Spinal cord (tissue), 10 donors: ENCODE measurements at places on chromosomes 6 and 20.
A peak's percentile ranks its signal among the peaks of the same experiment; 100 is the strongest.

GRCh38 chr6:35454391-35455110 is 2.4 kb downstream of the FANCE start:
- DNase-seq: no peak
- H3K27ac ChIP-seq: no peak overlapping the region
- H3K36me3 ChIP-seq: peaks cover 36% of the 10 kb centered on the region
- H3K27me3 ChIP-seq: no peaks in the 10 kb centered on the region
- no peak overlapping the region for H3K4me3 ChIP-seq

DNA sequence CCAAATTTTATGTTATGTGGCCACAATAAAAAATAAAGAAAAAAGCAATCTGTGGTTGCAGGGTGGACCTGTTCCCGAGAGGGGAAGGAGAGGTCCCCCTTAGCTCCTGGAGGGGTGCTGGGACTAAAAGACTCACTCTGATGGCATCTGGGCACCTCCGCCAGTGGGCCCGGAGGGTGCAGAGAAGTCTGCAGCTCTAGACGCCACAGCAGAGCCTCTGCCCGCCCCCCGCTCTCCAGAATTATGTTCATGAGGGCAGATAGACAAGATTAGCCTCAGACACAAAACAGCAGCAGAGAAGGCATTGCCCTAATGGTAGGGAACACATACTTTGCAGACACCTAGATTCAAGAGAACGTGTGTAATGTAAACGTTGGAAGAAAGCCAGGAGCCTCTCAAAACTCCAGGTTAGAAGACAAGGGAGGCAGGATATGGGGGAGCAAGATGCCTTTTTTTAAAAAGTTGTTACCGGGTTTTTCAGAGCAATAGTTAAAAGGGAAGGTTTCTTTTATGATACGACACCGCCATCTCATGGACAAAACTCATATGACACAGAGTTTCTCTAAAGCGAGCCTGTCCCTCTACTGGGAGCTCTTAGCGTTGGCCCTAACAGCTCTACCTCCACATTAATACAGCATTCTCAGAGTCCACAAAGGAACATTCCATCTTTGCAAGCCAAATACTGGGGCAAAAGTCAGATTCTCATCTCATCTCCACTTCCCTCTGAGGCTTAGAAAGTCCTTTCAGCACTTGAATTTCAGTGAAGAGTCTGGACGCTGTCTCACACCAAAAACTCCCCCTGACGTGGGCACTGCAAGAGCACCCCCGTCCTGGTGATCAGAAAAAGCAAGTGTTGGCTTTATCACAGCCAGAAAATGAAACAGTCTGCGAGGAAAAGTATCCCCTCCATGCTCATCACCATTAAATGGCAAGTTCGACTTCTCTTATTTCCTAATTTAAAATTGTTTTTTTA is 47.2 kb downstream of the FOXF2 start:
- H3K4me3 ChIP-seq: no peak overlapping the region
- H3K27me3 ChIP-seq: peaks cover 2% of the 10 kb centered on the region
- peak; percentile 89 for DNase-seq
- H3K36me3 ChIP-seq: no peaks in the 10 kb centered on the region
- H3K27ac ChIP-seq: no peak overlapping the region
- peaks cover 3% of the 10 kb centered on the region for H3K4me1 ChIP-seq

GRCh38 chr6:128335963-128336362 is 184.4 kb downstream of the PTPRK start:
- no peaks in the 10 kb centered on the region for H3K4me1 ChIP-seq
- no peak for DNase-seq
- H3K27me3 ChIP-seq: no peaks in the 10 kb centered on the region
- H3K4me3 ChIP-seq: no peak overlapping the region
- H3K36me3 ChIP-seq: no peaks in the 10 kb centered on the region
- no peak overlapping the region for H3K27ac ChIP-seq

GRCh38 chr6:134400941-134401340 is 83.0 kb upstream of the SGK1 start:
- no peak overlapping the region for H3K4me3 ChIP-seq
- H3K4me1 ChIP-seq: no peaks in the 10 kb centered on the region
- H3K27ac ChIP-seq: no peak overlapping the region
- H3K36me3 ChIP-seq: no peaks in the 10 kb centered on the region

GRCh38 chr6:37083243-37084138 is 78.0 kb downstream of the FGD2 start:
- H3K27me3 ChIP-seq: no peaks in the 10 kb centered on the region
- H3K27ac ChIP-seq: no peak overlapping the region
- H3K4me1 ChIP-seq: peaks cover 2% of the 10 kb centered on the region
- H3K36me3 ChIP-seq: no peaks in the 10 kb centered on the region
- H3K4me3 ChIP-seq: no peak overlapping the region

DNA sequence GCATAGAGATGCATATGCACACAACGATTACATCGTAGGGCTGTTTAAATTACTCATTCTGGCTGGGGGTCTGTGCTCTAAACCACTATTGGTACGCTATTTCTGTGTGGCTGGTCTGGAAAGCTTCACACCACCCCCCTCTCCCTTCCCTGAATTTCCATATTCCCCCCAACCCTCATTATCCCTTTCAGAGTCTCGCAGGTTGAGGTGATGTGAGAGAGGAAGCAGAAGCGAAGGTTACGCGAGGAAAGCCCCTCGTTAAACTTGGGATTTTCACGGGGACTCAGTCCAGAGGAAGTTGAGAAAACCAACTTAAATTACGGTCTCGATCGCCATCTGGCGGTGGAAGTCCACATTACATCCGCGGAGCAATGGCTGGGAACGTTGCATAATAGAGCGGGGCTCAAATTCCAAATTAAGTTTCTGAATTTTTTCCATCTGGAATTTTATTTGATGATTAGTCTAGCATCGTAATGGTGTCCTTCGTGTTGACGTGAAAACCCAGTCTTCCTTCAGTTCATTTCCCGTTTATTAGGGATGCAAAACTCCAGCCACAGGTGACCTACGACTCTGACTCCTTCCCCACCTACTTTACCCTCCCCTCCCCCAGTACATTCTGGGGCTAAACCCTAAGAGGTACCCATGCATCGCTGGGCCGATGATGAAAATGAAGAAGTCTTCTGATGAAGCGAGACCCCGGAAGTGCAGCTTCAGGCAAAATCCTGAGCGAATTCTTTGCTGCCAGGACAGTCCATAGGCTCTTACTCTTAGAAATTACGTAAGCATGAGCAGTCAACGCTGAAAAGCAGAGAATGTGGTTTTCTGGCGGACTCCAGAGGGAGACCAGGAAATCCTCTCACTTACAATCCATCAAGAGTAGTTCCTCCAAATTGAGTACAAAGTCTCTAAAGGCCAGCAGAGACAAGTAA is 19.7 kb downstream of the HLA-DOB start:
- H3K27ac ChIP-seq: no peak overlapping the region
- peak; percentile 91 for DNase-seq
- no peak overlapping the region for H3K4me3 ChIP-seq

DNA sequence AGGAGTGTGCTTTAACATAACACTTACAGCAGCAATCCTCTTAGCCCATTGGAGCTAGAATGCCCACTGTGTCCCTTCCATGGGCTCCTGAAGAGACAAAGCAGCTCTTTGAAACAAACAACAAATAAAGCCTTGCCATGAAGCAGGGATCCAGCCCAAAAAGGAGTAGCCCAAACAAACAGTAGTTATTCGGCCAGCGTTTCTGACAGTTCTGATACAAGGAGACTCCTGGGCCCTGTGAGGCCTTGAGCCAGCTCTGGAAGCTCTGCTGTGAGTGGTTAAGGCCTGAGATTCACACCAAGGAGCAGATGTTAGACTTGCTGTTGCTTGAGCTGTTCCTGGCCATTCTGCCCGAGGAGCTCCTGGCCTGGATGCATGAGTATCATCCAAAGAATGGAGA is 16.9 kb upstream of the ZSCAN16 start:
- H3K27me3 ChIP-seq: no peaks in the 10 kb centered on the region
- no peaks in the 10 kb centered on the region for H3K36me3 ChIP-seq
- H3K4me3 ChIP-seq: no peak overlapping the region
- no peak overlapping the region for H3K27ac ChIP-seq
- no peak for DNase-seq

- no peaks in the 10 kb centered on the region for H3K36me3 ChIP-seq
- no peaks in the 10 kb centered on the region for H3K27me3 ChIP-seq
- no peak overlapping the region for H3K27ac ChIP-seq
- no peak for DNase-seq
- H3K4me3 ChIP-seq: no peak overlapping the region
These were observed 217.9 kb downstream of the PLCB4 start for GRCh38 chr20:9286501-9287461.

DNA sequence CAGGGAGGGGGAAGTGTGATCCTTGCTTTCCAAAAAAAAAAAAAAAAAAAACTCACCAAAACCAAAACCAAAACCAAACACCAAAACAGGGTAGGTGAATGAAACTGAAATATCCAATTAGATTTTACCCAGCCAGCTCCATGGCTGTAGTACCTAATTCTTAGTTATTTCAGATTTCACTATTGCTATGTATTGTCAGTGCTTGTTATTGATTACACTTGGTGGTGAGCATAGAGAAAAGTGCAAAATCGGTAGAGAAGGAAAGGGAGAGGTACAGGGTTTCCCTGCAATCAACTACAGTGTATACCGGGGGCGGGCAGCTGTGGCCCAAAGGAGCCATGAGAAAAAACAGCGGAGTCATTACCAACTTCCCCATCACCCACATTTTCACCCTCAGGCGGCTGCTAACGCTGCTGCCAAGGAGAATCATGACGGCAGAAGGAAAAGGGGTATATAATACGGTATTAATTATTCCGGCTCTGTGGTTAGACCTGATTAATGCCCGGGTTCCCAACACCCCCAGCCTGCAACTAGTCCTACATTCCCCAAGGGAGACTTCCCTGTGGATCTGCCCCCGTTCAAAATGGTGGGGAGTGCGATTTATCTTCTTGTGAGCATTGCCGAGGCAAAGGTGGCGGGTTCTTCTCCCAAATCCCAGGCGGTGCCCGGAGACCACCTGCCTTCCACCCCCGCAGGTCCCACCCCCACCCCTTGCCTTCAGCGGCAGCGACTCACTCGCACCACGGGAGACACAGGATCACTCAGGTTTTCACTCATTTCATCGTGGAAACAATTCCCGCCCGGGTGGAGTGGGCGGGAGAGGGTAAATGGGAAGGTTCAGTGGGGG is at the start of gene C6orf62:
Gene C6orf62, minus strand, starts transcription at position 30 of the 847 bp plus-strand sequence. CDS start 486 bp downstream, outside the sequence.
- H3K27ac ChIP-seq: peak within 1 kb of the TSS; percentile 100
- DNase-seq: no peak
- peaks cover 14% of the 10 kb centered on the region for H3K36me3 ChIP-seq
- H3K27me3 ChIP-seq: no peaks in the 10 kb centered on the region

DNA sequence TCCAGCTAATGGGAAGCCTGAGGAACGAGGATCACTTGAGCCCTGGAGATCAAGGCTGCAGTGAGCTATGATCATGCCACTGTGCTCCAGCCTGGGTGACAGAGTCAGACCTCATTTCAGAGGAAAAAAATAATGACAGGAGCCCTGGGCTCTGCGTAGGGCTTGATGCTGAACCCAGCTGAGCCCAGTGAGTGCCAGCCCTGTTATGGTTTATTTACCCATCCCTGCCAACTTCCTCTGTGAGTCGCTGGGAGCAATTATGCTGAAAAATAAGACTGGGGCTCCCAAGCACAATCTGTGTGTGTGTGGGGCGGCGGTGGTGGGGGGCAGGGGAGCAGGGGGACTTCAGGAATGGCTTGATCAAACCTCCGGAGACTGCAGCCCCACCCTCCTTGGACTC is 75.9 kb upstream of the PMEPA1 start:
- no peak overlapping the region for H3K4me3 ChIP-seq
- no peak for DNase-seq
- H3K36me3 ChIP-seq: no peaks in the 10 kb centered on the region
- H3K27me3 ChIP-seq: no peaks in the 10 kb centered on the region
- H3K4me1 ChIP-seq: peaks cover 14% of the 10 kb centered on the region
- no peak overlapping the region for H3K27ac ChIP-seq

GRCh38 chr6:31476515-31477139 is 21.3 kb upstream of the MICB start:
- no peak for DNase-seq
- no peaks in the 10 kb centered on the region for H3K4me1 ChIP-seq
- peaks cover 4% of the 10 kb centered on the region for H3K27me3 ChIP-seq
- H3K4me3 ChIP-seq: no peak overlapping the region
- H3K27ac ChIP-seq: no peak overlapping the region

GRCh38 chr6:157770946-157771345 is 52.1 kb upstream of the SNX9 start:
- H3K27ac ChIP-seq: no peak overlapping the region
- H3K4me1 ChIP-seq: no peaks in the 10 kb centered on the region
- no peaks in the 10 kb centered on the region for H3K36me3 ChIP-seq
- H3K4me3 ChIP-seq: no peak overlapping the region
- DNase-seq: no peak

- H3K4me1 ChIP-seq: no peaks in the 10 kb centered on the region
- no peak for DNase-seq
- H3K36me3 ChIP-seq: no peaks in the 10 kb centered on the region
- no peak overlapping the region for H3K4me3 ChIP-seq
These were observed 94.8 kb downstream of the KLHL32 start for GRCh38 chr6:97019315-97019714.

GRCh38 chr6:122289762-122290539 is 109.5 kb upstream of the HSF2 start:
- no peak overlapping the region for H3K27ac ChIP-seq
- H3K27me3 ChIP-seq: no peaks in the 10 kb centered on the region
- peak; percentile 83 for DNase-seq

- no peak overlapping the region for H3K4me3 ChIP-seq
- H3K27me3 ChIP-seq: no peaks in the 10 kb centered on the region
- H3K27ac ChIP-seq: no peak overlapping the region
- no peaks in the 10 kb centered on the region for H3K4me1 ChIP-seq
- DNase-seq: no peak
These were observed 10.6 kb upstream of the IFT52 start for GRCh38 chr20:43579861-43580793.

GRCh38 chr6:139149383-139149782 is 14.5 kb downstream of the HECA start:
- H3K4me3 ChIP-seq: no peak overlapping the region
- DNase-seq: no peak
- peak overlapping the region; percentile 48 for H3K27ac ChIP-seq
- H3K4me1 ChIP-seq: peaks cover 6% of the 10 kb centered on the region
- no peaks in the 10 kb centered on the region for H3K27me3 ChIP-seq

DNA sequence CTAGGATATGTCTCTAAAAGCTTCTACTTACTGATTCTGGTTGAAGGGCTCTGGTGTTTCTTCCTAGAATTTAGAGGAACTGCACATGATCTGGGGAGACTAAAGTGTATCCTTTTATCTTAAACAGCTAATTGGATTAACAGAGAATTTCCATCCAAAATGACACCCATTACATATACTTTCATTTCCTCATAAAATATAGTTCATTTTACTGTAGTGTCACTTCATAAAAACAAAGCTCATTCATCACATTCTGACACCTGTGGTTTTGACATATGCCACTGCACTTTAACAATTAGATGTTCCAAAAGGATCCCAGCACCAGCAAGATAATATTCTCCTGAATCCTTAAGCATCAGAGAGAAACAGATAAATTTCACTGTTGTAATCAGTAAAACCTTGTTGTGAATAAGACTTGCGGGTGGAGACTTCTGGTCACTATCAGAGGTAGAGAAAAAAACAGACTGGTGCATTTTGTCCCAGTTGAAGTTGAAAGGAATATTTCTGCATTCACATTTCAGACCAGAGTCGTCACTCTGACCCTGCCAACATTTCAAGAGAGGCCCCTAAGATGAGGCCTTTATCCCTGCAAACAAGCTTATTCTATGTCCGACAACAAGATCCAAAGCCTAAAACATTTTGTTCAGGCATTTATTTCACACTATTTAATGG is 175.3 kb upstream of the BMP5 start:
- no peaks in the 10 kb centered on the region for H3K4me1 ChIP-seq
- no peak overlapping the region for H3K4me3 ChIP-seq
- no peak overlapping the region for H3K27ac ChIP-seq
- no peaks in the 10 kb centered on the region for H3K36me3 ChIP-seq
- DNase-seq: no peak
- no peaks in the 10 kb centered on the region for H3K27me3 ChIP-seq
